ENCODE measurements at places on chromosomes 1 and 21. TPM values are rescaled to one million over a fixed set of nuclear protein-coding genes. Genes with fewer than 3 reads are reported as not detected.

Gene PBX1
- total RNA-seq = 0.04 TPM

Gene GPR153
- 0.56 TPM for total RNA-seq

Gene TMEM61
- not detected for total RNA-seq

Gene EFNA3
- 4.5 TPM for total RNA-seq

Gene FCGR1A
- not detected for total RNA-seq

Gene CREG1
- total RNA-seq = 11.2 TPM

Gene HP1BP3
- 156 TPM for total RNA-seq

Gene RAB29
- 31.7 TPM for total RNA-seq

Gene RAP1GAP
- total RNA-seq = 1.3 TPM

Gene EPHA2
- 0.08 TPM for total RNA-seq

Gene TNFRSF25
- 67.8 TPM for total RNA-seq

Gene CELA2A
- total RNA-seq = not detected

Gene ABL2
- total RNA-seq = 8.5 TPM

Gene RRP15
- 41.3 TPM for total RNA-seq

Gene NBPF9
- 13.1 TPM for total RNA-seq

Gene RAB4A
- total RNA-seq = 36.9 TPM

Gene C1QC
- not detected for total RNA-seq

Gene C1orf94
- not detected for total RNA-seq

Gene IGSF9
- 0.08 TPM for total RNA-seq

Gene CA6
- 13.7 TPM for total RNA-seq

Measured in activated naive CD8-positive, alpha-beta T cell treated with anti-CD3 and anti-CD28 coated beads for 36 hours (primary cell).